ENCODE measurements at places on chromosomes 16 and 17.

DNA sequence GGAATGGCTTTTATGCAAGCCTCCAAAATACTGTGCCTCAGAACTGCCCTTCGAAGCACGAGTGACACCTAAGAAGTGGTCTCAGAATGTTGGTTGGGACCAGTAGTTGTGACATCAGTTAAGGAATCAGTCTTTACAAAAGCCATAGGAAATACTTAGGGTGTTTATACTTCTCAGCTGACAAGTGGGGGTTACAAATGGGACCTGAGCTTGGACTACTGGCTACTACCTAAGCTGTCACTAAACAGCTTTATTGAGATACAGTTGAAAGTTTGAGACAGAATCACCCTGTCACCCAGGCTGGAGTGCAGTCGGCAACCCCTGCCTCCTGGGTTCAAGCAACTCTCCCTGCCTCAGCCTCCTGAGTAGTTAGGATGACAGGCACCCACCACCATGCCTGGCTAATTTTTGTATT is 5.0 kb downstream of the RPL19 start:
- no peak for DNase-seq

- no peak for DNase-seq
Measured at GRCh38 chr16:61581417-61582046, 454.7 kb downstream of the CDH8 start.

DNA sequence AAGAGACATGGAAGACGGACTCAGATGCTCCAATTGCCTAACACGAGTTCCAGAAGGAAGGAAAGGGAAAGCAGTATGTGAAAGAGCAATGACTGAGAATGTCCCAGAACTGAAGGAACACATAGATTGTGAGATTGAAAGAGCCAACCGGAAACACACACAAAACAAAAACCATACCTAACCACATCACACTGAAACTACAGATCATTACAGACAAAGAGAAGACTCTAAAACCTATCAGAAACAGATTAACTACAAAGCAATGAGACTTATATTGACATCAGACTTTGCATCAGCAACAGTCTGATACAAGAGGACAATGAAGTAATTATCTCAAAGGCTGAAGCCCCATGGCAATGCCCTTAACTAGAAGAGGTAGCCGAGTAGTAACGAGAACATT is 45.6 kb upstream of the CLEC18B start:
- no peak for DNase-seq

- no peak for DNase-seq
Measured at GRCh38 chr17:44707755-44708400, 587 bp upstream of the DBF4B start.

DNA sequence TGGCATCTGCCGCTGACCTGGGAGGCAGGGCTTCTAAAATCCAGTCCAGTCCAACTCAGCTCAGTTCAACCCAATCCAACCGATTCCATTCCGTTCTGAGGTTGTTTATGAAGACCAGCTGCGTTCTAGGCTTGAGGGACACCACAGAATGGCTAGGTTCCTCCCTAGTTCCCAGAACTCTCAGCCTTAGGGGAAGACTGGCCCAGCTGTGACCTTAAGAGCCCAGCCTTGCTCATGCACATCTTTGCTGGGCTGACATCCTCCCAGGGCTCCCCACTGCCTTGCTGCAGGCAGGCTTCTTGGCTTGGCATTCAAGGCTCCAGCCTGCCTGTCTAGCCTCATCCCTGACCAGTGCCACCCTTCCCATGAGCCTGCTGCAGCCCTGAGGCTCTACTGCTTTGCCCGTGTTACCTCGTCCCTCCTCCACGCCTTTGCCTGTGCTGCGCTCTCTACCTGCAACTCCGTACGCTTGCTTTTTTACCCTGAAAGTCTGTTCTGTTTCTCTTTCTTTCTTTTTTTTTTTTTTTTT is 7.9 kb downstream of the SLC12A3 start:
- DNase-seq, result no peak

- DNase-seq, result no peak
Measured at GRCh38 chr17:69096541-69096940, 35.8 kb upstream of the ABCA9 start.

DNA sequence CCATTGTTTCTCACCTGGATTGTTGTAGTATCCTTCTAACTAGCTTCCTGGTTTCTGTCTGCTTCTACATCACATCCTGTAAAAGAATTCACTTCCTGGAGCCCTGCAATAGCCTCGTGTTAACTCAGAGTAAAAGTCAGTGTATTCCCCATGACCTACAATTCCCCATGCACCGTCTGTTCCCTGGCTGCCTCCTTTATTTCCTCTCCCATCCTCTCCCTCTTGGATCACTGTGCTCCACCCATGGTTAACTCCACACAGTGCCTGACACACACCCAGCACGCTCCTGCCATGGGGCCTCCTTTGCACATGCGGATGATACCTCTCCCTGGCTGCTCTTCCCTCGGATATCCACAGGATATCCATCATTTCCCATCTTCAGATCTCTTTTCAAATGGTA is 301.4 kb upstream of the IRX3 start:
- no peak for DNase-seq

DNA sequence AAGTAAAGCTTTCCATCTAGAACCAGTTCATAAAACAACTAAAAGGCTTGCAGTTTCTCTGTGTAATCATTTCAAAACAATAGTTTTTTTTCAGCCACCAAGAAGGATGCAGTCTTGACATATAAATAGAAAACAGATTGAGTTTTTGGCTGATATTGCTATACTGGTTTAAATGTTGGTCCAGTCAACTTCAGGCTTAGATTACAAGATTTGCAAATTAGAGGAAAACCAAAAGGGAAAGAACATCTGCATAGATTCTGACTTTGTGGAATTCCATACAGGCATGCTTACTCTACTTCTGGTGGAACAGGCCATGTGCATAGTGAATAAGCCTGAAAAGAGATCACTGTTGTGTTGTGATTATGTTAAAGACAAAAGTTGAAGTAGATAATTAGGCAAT is 150.3 kb downstream of the BCAS3 start:
- no peak for DNase-seq

GRCh38 chr16:57039148-57039812 is 49.9 kb downstream of the NLRC5 start:
- DNase-seq, result no peak

GRCh38 chr16:9169094-9169493 is 77.7 kb downstream of the HAPSTR1 start:
- DNase-seq, result no peak

GRCh38 chr17:82272495-82273326 is 789 bp downstream of the CSNK1D start:
- DNase-seq, result peak; percentile 54

- no peak for DNase-seq
Measured at GRCh38 chr17:10144456-10144855, 54.0 kb downstream of the GAS7 start.

GRCh38 chr17:71905376-71906031 is 215.3 kb upstream of the SOX9 start:
- DNase-seq, result no peak

- peak; percentile 8 for DNase-seq
Measured at GRCh38 chr17:58756246-58757161, 850 bp downstream of the PPM1E start.

GRCh38 chr16:54050459-54051210 is 236.0 kb downstream of the IRX3 start:
- DNase-seq, result no peak

GRCh38 chr17:77854083-77854758 is 104.3 kb upstream of the TNRC6C start:
- DNase-seq, result no peak

DNA sequence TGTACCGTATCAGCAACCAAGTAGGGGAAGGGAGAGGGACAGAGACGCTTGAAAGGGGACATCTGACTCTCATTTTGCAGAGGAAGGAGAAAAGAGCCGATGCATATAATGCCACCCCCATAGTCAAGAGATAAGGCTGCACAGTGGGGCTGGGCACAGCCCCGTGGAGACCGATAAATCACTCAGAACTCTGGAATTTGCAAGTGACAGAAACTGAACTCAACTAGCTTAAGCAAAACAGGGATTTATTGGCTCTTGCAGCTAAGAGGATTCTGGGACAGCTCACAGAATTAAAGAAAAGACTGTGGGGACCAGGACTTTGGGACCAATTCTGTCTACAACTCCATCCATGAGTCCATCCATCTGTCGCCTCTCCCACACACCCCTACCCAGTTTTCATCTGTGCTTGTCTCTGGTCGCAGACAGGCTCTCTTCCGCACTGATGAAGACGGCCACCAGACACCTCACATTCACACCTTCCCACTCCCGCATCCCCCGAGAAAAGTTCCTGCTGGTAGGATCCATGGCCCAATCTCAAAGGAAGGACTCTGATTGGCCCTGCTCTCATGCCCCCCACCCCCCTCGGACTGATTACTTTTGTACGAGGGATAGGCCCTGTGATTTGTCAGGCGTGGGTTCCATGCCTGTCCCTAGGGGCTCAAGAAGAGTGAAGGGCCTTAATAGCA is 105.9 kb upstream of the RPL38 start:
- no peak for DNase-seq

DNA sequence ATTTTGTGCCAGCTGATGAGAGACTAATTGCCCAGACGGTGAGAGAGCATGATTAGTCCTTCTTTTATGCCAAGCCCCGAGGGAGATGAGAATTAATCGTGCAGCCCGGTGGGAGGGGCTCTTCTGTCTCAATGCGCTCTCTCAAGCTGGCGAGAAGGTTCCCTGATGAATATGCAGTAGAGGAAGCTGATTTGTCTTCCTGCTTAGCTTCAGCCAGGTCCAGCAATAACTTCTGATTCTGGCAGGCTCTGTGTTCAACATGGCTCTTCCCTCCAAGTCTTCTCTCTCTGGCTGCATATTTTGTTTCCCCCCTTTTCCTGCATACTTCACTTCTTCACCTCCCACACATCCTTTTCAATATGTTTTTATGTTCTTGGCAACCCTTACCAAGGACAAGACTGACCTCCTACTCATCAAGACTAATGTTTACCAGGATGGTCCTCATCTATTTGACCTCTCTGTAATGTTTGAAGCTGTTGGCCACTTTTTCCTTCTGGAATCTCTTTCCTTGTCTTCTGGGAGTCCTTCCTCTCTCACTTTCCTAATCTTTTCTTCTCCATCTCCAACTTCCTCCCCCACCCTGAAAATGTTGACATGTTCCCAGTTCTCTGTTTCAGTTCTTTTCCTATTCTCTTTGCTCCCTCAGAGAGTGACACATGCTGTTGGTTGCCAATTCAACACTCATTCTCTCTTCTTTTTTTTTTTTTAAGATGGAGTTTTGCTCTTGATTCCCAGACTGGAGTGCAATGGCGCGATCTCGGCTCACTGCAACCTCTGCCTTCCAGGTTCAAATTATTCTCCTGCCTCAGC is 33.1 kb downstream of the ARL4D start:
- no peak for DNase-seq

DNA sequence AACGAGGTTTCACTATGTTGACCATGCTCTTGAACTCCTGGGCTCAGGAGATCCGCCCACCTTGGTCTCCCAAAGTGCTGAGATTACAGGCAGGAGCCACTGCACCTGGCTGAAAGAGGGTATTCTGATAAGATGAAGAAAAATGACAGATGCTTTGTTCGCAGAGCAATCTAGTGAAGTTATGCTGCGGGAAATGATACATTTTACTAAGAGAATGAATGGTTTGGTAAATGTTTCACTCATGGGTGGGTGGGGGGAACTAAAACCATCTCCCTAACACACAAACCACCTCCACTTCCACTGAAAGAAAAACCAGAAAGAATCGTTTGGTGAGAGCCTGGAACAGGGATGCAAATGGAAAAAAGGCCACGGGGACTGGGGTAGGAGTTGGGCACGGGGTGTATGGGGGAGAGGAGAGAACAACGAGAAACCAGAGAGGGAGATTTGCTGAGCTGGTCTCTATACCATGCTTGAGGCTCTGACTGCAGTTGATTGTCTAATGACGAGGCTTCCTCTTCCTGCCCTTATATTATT is 19.0 kb upstream of the XYLT2 start:
- no peak for DNase-seq

DNA sequence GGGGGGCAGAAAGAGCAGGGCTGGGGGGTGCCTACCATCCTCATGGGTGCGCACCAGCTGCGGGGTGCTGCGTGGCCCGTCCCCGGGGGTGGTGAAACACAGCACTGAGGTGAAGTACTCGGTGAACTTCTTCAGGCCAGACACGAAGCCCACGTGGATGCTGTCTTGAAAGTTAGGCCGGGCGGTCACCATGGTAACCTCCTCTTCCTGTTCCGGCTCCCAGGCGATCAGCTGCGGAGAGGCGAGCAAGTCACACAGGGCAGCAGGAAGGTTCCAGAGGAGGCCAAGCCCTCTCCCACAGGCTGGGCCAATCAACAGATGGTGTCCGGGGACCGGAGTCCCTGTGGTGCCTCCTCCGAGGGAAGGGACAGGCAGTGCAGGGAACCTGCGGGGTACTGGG is 90.1 kb upstream of the CDC42EP4 start:
- DNase-seq, result no peak

DNA sequence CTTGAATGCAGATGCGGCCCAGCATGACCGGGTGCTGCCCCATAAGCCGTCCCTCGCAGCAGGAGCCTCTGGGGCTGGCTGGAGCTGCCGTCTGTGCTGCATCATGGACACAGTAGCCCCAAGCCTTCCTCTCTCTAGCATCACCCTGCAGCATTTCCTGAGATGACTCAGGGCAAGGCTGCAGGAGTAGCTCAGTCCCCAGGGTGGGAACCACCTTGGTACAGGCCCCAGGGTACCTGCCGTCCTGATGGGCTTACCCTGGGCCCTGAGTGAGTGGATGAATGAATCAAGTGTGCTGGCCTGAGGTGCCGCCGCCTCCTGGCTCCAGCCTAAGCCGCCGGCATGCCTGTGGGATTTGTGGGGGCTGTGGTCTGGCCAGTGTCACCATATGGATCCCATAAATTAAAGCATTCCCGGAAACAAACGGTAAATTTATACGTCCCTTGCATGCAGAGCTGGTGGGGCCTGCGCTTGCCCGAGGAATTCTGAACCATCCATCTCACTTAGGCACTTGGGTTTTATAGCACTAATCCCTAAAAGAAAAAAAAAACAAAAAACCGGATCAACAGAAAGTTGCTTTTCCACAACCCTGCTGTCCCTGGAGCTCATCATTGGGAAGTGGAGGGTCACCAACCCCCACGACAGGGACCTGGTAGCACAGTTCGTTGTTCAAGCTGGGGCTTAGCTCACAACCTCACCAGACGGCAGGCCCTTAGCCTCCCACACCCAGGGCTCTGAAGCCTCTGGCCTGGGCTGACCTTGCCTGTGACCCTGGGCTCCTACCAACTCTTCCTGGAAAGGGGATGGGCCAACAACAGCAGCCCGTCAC is 242.6 kb upstream of the CIBAR2 start:
- DNase-seq, result no peak

- DNase-seq, result peak; percentile 82
Measured at GRCh38 chr17:29567554-29568330, 759 bp upstream of the TP53I13 start.

DNA sequence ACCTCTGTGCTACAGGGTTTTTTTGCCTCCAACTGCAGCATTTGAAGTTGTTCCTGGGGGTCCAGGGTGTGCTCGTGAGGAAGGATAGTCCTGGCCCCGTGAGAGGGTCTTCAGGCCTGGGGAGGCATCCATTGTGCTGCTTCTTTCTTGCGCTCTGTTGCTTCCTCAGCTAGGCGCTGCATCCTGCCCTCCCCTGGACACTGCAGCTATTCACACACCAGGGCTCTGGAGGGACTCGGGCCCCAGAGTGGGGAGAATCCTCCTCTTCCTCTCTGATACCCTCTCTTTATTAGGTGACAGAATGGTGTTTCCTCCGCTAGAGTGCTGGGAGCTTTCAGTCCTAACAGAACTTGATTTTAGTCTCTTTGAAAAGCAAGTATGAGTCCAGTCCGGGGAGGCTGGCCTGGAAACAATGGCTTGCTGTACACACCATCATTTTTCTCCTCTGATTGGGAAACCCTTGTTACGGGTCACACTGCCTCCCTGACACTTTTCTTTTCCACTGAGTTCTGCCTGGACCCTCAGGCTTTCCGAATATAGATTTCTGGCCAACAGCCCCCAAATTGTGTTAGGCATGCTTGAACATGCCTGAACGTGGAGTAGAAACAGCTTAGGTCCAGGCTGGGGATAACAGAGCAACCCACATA is 81.4 kb upstream of the ELAC2 start:
- DNase-seq, result no peak
